NCI-H2107 (cell line): ENCODE measurements at places on chromosomes 6 and 20.

- no peak for DNase-seq
These were observed 6.8 kb downstream of the BNIP5 start for GRCh38 chr6:36329798-36330291.

- peak; percentile 37 for DNase-seq
These were observed at the start of gene NFATC2 for GRCh38 chr20:51542571-51543421. Gene NFATC2 (minus strand): TSS chr20:51542719. CDS start chr20:51542499, 220 bp downstream.

DNA sequence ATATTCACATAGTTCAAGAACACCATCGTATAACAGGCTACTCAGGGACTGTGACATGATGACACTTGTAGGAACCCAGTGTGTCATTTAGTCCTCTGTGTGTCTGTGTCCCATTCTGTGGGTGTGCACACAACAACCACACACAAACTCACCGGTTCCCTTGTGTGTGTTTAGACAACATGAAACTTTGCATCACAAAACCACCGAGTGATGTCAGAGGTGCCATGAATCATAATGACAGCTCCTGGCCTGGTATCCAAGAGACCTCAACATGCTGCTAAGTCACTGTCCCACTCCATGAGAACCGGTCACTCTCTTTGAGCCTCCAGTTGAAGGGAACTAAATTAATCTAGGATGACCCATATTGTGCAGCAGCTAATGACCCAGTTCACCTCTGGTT lies 421.3 kb downstream of the PREX1 start:
- DNase-seq: no peak

GRCh38 chr6:138785980-138786379 lies 9.9 kb upstream of the ECT2L start:
- DNase-seq: no peak

- DNase-seq: peak; percentile 41
These were observed 142.9 kb downstream of the ADGRB3 start for GRCh38 chr6:68777956-68778355.

DNA sequence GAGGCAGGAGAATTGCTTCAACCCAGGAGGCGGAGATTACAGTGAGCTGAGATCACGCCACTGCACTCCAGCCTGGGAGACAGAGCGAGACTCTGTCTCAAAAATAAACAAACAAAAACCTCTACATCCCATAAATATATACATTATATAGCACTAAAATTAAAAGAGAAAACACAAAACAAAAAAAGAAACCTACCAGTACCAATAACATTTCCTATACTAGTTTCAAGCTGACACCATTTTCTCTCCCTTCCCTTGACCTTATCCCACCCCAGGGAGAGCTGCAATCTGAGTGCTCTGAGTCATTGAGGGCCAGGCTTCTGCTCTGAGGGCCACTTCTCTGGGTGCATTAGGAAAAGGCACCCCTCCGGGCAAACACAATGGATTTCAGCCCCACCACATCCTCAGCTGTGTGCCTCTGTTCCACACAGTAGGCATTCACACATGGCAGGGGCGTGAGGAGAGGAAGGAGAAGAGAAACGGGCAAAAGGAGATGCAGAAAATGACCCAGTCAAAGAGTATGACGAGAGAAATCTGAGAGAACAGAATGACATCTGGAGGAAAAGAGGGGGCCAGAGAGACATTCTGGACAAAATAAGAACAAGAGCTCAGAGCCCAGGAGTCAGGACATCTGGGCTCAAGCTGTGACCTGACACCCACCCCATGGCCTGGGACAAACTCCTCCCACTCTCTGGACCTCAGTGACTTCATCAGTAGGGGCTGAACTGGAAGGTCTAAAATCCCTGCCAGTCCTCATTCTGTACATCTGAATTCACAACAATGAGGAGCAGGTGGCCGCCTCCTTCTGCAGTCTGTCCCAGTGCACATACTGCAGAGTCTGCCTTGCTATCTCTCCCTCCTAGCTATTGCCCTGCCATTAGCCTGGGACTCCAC lies 18.2 kb downstream of the TRIM26 start:
- DNase-seq: no peak

DNA sequence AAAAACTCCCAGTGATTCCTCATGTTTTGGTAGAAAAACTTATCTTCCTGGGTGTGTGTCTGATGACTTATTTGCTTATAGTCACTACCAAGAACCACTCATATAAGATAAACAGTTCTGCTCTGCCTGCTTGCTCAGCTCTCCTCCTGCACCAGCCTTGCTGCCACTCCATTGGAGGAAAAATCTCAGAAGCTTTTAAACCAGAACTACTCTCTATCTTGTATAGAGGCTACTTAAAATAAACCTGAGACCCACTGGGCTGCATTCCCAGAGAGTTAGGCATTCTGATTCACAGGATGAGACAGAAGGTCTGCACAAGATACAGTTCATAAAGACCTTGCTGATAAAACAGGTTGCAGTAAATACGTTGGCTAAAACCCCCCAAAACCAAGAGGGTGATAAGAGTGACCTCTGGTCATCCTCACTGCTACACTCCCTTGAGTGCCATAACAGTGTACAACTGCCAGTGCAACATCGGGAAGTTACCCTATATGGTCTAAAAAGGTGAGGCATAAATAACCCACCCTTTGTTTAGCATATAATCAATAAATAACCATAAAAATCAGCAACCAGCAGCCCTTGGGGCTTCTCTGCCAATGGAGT lies 728.3 kb downstream of the EPHA7 start:
- DNase-seq: no peak

- DNase-seq: no peak
These were observed 63.9 kb downstream of the FBXO5 start for GRCh38 chr6:152918991-152919390.

- DNase-seq: no peak
These were observed 42.3 kb downstream of the MOCS1 start for GRCh38 chr6:39891976-39892375.

GRCh38 chr6:8278562-8278961 lies 156.8 kb downstream of the SLC35B3 start:
- no peak for DNase-seq

- DNase-seq: no peak
These were observed 15.9 kb downstream of the KIF25 start for GRCh38 chr6:168013250-168013915.

GRCh38 chr6:139701003-139701402 lies 326.6 kb upstream of the CITED2 start:
- no peak for DNase-seq

DNA sequence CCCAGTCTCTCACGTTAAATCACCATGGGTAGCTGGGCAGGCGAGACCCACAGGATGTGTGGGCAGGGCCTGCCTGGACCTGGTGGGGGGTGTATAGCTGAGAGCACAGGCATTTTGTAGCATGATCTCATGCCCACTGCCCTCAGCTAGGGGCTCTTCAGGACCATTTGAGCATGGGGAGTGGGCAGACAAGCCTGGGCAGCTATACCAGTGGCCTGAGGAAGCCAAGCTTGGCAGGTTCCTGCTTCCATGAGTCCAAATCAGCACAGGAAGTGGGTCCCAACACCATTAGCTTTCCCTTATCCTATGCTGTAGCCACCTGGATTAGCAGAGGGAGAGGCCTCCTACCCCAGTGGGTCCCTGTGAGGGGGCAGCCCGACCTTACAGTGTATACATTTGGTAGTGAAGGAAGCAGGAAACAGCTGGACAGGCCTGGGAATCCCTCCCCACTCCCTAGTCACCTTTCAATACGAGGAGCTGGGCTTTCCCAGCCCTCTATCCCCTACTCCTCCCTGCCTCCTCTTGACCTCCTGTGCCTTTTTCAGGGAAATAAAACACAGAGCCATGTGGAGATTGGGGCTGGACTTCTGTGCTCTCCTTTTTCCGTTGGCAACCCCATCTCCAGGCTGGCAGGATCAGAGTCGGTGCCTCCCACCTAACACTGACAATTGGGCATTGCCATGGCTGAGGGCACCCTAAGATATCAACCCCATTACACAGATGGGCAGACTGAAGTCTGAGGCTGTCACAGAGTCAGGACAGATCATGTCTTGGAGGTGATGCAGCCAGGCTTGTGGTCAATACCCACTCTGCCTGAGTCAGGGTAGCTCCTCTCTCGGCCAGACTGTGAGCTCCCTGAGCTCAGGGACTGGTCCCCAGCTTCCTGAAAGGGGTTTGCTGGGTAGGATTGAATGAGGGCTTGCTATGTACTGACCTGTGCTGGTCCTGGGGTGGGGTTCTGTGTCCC lies 59.8 kb downstream of the MRPL14 start:
- DNase-seq: no peak

GRCh38 chr6:19356692-19357091 lies 480.5 kb upstream of the ID4 start:
- no peak for DNase-seq

GRCh38 chr6:20669571-20670314 lies 135.5 kb downstream of the CDKAL1 start:
- no peak for DNase-seq

DNA sequence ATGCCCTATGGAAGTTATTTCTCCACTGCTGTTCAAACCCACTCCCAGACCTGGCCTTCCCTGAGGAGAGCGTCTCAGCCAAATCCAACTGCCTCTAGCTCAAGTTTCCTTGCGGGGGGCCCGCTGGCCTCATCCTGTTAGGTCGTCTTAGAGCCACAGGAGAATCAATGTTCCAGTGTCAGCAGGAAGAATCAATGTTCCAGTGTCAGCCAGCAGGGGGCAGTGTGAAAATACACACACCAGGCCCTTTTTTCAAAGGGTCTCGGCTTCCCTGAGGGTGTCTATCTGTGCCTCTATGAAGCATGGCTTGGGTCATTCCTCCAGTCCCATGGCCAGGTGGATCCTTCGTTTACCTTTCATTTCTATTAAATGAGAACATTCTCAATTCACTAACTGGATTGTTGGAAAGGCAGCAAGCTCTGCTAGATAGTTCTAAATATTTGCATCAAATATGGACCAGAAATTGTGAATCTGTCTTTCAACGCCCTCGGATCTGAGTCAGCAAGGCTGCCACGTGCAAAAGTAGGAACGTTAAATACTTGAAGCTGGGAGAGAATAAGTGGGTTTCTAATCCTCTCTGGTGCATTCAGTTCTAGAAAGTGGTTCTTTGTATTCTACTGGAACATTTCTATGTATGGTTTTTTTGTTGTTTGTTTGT lies 19.2 kb downstream of the PRND start:
- DNase-seq: no peak

DNA sequence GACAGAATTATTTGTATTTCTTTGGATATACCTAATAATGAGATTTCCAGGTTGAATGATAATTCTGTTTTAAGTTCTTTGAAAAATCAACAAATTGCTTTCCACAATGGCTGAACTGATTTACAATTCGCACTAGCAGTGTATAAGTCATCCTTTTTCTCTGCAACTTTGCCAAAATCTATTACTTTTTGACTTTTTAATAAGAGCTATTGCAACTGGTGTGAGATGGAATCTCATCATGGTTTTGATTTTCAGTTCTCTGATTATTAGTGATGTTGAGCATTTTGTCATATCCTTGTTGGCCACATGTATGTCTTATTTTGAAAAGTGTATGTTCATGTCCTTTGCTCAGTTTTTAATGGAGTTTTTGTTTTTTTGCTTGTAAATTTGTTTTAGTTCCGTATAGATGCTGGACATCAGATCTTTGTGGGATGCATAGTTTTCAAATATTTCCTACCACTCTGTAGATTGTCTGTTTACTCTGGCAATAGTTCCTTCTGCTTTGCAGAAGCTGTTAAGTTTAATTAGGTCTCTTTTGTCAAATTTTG lies 409.8 kb upstream of the CITED2 start:
- no peak for DNase-seq

DNA sequence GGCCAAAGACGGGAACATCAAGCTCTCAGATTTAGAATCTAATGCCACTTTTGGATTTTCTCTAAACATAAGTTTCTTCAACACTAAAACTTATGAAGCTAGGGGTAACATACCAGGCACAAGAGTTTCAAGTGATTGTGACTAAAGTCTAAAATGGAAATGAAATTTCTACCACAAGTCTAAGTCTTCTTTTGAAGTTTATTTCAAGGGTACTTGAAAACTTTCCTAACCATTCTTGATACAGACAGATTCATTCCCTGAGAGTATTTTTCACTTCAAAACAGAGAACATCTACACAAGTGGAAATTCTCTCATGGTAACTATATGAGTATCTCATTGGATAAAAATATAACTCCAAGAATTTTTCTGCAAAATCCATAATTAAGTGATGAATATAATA lies 56.2 kb downstream of the BTBD9 start:
- DNase-seq: no peak

- no peak for DNase-seq
These were observed 129.6 kb downstream of the EDN1 start for GRCh38 chr6:12419631-12420272.

DNA sequence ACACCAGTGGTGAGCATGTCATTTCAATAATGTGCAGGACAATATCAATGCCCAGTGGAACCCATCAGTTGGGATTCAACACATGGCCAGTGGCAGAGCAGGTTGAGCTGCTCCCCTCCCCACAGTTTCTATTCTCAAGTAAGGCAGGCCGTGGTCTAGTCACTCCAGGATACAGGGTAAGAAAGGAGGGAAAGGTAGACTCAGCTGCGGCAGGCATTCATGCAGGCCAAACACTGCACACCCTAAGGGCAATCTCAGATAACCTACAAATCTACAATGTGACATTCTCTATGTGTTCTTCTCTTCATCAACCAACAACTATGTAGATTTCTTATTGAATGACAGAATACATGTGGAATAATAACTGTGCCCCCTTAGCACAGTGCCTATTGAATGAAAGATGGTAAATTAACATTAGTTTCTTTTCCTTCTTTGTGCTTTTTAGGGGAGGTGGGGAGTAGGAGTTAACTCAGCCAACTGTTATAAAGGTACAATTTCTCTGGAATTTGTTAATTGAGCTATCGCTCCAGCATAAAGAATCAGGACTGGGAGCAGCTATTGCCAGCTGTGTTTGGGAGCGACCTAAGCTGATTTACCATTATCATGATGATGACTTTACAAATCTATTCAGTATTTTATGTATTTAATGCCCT lies 89.7 kb downstream of the FAM50B start:
- DNase-seq: no peak

DNA sequence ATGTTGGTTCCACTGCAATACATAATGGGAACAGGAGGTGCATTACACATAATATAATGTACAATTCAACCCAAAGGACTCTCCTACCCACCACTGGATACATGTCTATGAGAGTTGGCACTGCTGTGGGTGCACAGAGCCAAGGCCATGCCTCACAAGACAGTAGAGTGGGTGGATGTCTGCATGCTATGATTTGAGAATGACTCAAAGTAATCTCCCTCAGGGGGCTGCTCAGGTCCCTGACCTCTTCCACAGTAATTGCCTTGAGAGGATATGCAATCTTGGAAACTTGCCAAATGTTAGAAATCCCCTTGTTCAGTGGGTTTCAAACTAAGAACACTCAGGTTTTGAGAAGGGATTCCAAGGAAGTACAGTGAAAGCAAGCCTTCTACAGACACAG lies 79.0 kb downstream of the ANKEF1 start:
- no peak for DNase-seq

GRCh38 chr6:7004581-7005297 lies 103.0 kb upstream of the RREB1 start:
- no peak for DNase-seq

GRCh38 chr20:43450841-43451799 lies 6.6 kb upstream of the SRSF6 start:
- DNase-seq: no peak

- no peak for DNase-seq
These were observed 10.6 kb upstream of the SASH1 start for GRCh38 chr6:148332088-148332487.
